ENCODE measurements at places on chromosomes 3 and 15.

- peak; percentile 5 for DNase-seq
These were observed 6.7 kb downstream of the NANOGP8 start for GRCh38 chr15:35078221-35078915.

DNA sequence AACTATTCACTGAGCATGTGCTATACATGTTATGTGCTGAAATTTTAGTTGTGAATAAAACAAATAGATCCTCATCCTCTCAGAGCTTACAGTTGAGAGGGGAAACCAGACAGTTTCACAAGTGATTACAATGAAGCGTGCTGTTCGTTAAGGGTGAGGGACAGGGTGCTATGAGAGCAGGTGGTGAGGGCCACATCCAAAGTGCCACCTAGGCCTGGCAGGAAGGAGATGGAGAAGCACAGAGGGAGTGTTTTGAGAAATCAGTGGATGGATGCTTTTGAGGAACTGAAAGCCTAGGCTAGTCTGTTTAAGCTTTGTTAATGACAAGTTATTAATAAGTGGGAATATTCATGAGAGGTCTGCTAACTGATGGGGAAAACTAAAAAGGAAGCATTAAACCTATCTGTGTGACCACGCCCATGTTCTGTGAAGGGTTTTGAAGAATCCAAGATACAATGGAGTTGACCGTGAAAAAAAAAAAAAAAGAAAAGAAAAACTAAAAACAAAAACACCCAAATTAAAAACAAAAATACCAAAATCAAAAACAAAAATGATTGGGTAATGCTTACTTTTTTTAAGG lies 7.3 kb downstream of the MCTP2 start:
- DNase-seq = no peak

DNA sequence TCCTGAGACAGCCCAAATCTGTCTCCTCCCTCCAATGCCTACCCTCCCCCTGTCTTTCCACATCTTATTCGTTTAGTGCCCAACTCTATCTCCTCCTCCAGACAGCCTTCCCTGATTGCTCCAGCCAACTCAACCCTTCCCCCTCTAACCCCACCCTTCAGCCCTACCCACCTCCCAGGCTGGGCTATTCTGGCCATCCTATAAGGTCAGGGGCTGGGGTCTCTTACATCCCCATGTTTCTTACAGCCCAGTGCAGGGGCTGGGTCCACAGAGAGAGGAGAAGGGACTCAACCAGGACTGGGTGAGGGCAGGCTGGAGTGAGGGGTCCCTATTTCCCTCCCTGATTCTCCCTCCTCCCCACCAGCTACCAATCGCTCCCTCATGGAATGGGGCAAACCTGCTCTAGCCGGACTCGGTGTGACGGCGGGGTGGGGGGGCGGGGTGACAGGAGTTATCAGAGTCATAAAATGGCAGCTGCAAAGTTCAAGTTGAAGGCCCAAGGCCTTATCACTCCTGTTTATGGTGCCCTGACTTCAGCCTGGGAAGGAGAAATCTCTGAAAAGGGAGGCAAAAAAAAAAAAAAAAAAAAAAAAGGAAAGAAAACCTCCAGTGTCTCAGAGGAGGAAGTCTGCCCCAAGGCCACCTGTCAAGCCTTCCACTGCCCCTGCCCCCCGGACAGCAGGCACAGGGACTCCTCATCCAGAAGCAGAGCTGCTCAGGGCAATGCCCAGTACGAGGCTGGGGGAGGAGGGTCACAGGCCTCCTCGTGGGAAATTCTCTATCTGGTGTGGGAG lies 2.1 kb downstream of the VIPR1 start:
- no peak for DNase-seq

DNA sequence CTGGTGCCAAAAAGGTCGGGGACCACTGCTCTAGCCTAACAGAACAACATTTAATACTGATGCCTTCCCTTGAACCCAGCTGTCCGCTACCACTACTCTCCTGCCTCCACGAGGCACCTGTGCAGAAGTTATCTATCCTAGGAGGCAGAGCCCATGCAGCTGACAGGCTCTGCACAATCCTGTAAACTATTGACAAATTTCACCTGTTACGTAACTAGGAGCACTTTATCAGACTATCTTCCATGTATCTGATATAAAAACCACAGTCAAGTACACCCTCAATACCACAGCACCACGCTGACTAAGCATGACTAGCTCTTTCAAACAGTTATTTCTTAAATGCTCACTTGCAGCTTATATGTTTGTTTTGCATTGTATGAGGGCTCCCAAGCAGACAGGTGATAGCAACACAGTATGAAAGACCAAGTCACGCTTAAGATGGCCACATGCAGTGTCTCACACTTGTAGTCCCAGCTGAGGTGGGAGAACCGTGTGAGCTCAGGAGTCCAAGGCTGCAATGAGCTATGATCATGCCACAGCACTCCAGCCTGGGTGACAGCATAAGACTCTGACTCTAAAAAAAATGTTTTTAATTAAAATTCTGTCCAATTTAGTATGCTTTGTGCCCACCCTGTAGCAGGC lies 4.5 kb upstream of the IL17RC start:
- DNase-seq = no peak

DNA sequence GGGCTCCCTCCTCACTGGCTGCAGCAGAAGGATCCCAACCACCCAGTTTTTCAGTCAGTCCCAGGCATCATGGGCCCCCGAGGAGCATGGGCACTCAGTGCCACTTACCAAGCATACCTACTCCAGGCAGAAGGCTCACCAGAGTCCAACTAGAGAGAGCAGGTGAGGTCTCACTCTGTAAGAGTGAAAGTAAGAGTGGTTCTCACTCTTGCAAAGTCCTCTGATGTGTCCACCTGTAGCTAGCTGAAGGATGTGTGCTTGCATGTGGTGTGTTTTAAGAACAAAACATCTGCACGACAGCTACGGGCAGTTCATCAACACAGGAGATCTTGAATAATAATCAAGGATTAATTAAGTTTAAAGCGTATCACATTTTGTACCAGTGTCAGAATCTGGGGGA lies 49.7 kb downstream of the CCK start:
- no peak for DNase-seq

GRCh38 chr3:192024751-192025150 lies 563.8 kb downstream of the PYDC2 start:
- DNase-seq = no peak
